ENCODE measurements at places on chromosomes 3 and 15. TPM values are rescaled to one million over a fixed set of nuclear protein-coding genes. Genes with fewer than 3 reads are reported as not detected.

SNX22 gene
- 0.04 TPM for polyA plus RNA-seq

CASR gene
- polyA plus RNA-seq = not detected

LRRK1 gene
- 6.8 TPM for polyA plus RNA-seq

MLH1 gene
- 34.5 TPM for polyA plus RNA-seq

MYNN gene
- polyA plus RNA-seq = 11.8 TPM

DENND4A gene
- polyA plus RNA-seq = 4.1 TPM

PLA2G4D gene
- not detected for polyA plus RNA-seq

XIRP1 gene
- 0.03 TPM for polyA plus RNA-seq

- DNase-seq = peak; percentile 35
Measured at GRCh38 chr3:98655666-98656065, 62.3 kb upstream of the CPOX start.

DNA sequence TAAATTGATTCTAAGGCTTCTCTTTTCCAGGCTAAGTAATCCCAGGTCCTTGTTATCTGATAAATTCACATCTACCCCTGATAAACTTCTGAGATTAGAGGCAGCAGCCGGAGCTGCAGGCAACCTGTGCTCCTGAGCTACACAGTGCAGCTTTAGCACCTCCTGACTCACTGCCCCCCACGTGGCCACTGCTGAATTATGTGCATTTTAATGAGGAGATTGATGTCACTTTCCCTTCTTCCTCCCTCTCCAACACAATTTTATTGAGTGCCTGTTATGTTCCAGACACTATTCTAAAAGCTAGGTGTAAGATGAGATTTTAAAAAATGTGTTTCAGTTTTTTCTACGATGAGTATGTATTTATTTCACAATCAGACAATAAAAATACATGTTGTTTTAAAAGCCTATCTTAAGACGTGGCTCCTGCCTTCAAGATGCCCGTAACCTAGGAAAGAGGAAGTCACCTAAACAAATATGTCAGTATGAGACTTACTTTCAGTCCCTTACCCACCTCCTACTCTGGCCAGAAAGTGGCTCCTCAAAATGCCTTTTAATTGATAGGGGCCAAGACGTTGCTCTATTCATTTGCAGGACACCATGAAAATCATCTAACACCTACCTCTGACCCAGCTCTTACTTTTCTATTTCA lies 161.5 kb upstream of the PFN2 start:
- DNase-seq = no peak

- no peak for DNase-seq
Measured at GRCh38 chr3:32449691-32450090, 53.0 kb downstream of the CMTM6 start.

DNA sequence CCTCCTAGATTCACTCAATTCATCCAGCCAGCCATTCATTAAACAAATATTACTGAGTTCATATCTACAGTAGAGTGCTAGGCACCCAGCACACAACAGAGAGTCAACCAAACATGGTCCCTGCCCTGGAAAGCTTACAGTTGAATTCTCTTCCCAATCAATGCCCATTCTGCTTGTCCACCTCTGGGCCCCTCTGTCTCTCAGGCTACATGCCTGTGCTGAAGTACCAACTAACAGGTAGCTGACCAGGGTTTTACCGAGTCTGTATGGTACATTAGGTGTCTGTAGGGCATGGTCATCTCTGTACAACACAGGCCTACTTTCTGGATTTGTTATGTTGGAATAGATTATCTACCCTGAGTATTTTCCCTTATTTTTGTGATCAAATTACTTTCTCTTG lies 23.3 kb downstream of the PLD1 start:
- DNase-seq = no peak

DNA sequence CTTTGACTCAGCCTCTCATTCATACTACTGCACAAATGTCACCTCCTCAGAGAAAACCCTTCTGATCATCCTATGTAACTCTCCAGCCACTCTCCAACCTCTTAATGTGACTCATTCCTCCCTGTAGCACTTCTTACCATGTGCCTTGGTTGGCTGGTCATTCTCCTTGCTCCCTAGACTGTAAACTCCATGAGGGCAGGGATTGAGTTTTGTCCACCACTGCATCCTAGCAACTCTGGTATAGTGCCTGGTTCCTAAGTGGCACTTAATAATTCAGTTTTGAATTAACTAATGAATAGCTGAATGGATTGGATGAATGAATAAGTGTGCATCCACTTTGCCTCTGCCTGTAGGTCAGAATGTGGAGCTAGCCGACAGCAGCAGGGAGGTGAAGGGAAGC lies 202.5 kb upstream of the HES1 start:
- DNase-seq = no peak

DNA sequence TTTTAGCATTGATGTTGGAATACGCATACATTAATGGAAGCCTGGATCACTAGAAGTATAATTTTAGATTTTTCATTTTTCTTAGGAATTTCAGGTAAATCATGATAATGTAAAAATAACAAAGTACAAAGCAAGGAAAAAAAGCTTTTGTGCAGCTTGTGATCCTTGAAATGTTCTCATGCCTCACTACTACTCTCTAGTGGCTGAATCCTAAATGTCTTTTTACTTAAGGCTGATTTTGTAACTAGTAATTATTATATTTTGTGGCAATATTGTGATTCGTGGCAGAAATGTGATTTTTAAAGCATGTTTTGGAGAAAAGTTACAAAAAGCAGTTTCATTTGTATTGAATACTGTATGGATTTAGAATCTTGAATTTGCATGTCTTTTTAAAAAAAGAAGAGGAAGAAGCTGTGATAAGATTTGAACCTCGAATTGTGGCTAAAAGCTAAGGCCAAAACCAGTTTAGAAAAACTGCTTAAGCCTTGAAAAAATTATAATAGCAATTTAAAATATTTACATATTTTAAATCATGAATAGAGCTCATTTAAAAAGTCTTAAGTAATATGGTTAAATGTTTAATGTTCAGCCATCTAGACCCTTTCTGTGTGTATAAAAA lies 39.0 kb downstream of the U2SURP start:
- DNase-seq = peak; percentile 56

DNA sequence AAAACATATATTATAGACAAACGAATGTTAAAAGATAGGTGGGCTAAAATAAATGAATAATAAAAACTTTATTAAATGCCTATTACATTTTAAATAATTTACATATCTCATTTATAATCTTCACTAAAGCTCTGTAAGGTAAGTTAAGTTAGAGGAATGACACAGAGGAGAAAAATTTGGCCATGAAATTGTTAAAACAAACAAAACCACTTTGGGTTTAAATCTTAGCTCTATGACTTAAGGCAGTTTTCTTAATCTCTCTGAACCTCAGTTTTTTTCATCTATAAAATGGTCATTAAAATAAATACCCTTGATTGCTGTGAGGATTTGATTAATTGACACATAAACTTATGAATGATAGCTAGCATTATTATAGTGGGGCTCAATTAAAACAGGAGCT lies 404.8 kb upstream of the ATP11B start:
- DNase-seq = no peak

DNA sequence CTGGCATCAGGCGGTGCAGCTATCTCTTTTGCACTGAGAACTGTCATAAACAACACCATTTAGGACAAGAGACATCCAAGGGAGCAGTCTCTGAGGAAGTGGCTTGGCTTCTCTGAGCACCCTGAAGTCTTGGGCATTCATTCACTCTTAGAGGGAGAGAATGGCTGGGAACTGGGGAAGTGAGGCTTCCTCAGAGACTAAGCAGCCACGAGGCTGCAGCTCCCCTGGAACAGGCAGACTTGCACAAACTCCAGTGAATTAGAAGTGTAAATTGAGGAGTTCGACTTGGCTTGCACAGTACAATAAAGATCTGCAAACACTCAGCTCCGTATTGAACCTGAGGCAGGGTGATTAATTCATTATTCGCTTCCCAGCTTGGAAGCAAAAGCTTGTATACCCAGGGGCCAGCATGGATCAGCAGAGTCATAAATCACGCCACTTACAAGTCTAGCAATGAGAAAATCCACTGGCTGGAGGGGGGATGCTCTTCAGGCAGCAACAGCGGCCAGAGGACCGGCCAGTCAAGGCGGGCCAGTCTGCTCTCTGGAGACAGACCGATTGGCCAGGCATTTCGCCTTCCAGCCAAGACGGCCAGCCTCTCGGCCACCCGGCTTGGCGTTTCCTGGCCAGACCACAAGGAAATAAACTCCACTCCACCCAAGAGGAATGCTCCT lies 118.8 kb upstream of the ADPGK start:
- DNase-seq = peak; percentile 74

- DNase-seq = peak; percentile 89
Measured at GRCh38 chr3:129723558-129724324, 117.3 kb upstream of the PLXND1 start.

DNA sequence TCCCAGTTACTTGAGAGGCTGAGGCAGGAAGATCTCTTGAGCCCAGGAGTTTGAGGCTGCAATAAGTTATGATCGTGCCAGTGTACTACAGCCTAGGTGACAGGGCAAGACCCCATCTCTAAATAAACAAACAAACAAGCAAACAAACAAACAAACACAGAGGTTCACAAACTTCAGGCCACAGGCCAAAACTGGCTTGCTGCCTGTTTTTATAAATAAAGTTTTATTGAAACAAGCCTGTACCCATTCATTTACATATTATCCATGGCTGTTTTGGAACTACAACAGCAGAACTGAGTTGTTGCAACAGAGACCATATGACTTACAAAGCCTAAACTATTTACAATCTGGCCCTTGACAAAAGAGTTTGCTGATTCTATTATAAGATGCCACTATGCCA lies 6.5 kb downstream of the DYNC1LI1 start:
- DNase-seq = no peak

DNA sequence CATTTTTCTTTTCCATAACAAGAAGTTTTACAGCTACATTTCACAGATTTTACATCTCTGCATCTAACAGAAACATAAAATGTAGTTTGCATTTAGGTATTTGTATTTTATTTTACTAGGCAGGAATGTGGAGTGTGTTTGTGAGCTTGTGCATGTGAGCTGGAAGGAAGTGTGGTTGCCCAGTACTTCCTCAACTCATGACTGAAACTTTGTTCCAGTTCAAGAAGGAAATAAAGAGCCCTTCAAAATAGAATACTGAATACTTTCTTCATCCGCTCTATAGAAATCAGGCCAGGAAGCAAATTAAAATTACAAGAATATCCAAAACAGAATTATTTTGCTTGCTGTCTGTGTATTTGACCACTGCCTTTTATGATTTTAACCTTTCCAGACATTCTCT lies 81.3 kb downstream of the CHL1 start:
- no peak for DNase-seq

- DNase-seq = no peak
Measured at GRCh38 chr3:56291953-56292352, 176.3 kb downstream of the ERC2 start.

DNA sequence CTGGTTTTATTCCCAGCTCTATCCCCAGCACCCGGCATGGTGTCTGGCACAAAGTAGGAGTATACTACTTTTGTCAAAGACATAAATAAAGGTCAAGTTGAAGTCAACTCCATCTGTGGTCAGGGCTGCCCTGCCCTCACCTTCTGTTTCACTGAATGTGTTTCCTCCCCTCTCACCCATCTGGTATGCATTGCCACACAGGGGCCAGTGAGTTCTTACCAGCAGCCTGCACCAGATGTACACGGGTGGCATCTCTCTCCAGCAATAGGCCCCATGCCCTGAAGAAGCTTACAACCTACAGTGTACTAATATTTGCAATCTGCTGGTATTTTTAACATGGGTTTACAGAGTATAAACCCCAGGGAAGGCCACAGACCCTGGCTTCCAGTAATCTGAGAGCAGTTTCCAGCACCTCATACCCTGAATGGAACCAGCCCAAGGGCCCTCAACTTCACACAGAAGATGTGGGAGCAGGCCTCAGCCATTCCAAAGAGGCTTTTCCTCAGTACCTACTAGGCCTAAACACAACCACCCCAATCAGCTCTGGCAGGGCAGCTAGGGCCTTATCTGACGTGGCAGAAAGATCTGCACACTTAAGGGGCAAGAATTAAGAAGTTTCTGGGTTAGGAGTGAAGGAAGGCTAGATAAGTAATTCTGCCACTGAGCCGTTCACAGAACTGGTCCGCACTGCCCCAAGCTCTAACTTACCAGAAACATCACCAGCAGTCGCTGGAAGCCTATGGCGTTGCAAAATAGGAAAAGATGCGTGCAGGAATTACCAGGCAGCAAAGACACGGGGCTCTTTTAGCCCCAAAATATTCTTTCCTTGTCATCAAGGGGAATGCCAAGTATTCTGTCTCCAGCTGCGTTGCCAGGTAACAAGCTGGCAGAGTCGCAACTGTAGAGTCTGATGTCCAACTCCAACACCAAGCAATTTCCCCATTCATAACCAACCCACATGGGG lies 2.1 kb downstream of the IDH2 start:
- DNase-seq = peak; percentile 53
